Stromal cell of bone marrow (primary cell): ENCODE measurements at places on chromosomes 6 and 20.

GRCh38 chr6:8814440-8815000 lies 379.2 kb upstream of the SLC35B3 start:
- no peak for DNase-seq

DNA sequence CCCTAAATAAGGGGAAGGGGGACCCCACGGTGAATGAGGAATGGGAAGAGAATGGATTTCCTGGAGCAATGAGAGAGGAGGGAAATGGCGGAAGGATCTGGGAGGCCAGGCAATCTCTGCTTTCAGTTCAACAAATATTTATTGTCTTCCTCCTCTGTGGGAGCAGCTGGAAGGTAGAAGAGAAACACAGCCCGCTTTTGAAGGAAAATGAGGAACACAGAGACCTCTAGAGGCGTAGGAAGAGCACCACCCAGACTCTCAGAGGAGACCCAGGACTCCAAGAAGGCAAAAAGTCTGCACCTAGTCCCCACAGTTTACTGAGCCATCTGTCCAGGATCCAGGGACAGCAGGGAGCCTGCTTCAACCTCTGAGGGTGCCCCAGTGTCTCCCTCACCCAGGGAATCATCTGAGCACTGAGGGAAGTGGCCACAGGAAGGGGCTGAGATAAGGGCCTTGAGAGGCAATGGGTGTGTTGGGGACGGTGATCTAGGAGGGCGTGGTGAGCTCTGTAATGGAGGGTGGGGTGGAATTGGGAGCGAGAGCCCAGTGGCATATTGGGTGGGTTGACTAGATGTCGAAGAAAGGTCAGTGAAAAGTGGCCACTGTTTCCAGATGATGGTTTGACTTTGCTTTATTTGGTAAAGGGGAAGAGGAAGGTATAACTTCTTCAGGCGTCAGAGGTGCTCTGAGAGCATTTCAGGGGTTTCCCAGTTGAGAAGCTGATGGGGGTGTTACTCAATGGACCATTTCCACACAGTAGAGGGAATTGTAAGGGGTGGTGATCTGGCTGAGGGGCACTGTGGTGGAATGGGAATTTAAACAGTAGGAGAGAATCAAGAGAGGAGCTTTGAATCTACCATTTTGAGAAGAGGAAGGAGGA lies 610 bp downstream of the PSORS1C1 start:
- DNase-seq = peak; percentile 33

DNA sequence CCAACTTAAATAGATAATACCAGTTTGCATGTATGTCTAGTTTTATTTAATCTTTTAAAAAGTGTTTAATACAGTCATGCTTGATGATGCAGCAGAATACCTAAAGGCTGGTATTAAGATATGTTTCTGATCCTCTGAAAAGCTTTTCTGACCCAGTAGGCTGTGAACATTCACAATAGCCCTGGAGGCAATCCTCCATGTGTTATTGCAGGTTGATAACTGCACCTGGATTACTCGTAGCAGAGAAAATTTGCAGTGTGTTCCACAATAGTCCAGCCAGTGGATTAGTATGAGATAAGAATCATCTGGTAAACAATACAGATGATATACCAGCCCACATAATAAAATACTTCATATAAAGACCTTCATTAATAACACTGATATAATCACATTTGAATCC lies 178.9 kb upstream of the RNF217 start:
- no peak for DNase-seq

DNA sequence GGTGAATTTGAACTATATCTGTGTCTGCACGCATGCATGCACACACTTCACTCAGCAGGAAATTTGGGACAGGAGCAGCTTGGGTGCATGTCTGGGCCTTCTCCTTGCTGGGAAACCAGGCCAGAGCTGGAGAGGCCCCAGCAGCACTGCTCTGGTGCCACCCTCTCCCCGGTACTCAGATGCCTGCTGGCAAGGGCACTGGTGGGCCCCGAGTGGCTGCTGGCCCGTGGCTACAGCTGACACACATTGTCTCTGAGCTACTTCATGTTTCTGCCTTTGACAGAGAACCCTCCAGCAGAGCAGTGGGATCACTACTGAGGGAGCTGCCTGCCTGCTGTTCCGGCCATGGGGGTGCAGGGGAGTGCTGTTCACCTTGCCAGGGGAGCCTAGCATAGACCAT lies 37.5 kb downstream of the DLGAP4 start:
- no peak for DNase-seq

DNA sequence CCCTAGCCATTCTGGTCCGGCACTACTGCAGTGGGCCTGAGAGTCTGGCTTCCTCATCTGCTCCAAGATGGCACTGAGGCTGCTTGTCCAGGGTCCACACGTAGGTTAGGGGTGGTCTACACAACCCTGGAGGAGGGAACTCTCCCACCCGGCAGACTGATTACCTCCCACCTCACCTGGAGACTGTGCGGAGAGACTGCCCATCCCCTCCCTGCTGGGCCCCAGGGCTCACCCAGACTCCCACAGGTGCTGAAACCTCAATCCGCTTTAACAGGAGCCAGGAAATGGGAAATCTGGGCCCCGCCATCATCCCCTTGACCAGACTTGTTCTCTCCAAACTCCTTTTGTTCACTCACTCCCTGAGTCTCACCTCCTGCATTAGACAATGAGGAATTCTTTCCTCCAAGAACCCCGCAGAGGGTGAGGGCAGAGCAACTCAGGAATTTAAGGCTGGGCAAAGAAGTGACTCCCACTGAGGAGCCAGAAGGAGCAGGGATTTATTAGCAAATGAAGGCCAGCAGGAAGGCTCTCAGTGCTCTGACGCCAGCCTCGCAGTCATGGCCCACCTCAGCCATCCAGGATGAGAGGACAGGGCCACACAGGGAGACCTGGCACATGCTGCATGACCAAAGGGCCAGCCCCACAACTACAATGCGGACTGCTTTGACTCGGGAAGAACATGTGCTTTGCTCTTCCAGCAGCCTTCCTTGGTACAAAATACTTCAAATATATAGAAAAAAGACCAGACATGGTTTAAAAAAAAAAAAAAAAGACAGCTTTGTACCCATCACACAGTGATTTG lies 53.0 kb downstream of the CDK5RAP1 start:
- DNase-seq = no peak

GRCh38 chr6:139533573-139534471 lies 159.4 kb upstream of the CITED2 start:
- DNase-seq = peak; percentile 67

DNA sequence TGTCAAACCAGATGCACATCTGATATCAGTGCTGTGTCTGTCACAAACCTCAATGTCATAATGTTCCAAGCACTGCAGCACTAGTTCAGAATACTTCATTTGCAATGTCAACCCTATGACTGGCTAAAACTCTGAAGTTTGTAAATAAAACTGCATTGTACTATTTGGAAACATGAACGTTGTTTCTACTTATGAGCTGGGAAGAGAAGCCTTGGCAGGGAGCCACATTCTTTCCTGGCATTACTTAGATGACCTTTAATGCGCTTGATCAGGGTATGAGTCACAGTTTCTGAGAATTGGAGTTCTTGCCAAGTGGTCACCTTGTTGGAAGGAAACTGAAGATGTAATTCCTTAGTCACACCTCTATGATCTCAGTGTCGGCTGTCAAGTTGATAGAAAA lies 664.8 kb upstream of the MMS22L start:
- DNase-seq = no peak

DNA sequence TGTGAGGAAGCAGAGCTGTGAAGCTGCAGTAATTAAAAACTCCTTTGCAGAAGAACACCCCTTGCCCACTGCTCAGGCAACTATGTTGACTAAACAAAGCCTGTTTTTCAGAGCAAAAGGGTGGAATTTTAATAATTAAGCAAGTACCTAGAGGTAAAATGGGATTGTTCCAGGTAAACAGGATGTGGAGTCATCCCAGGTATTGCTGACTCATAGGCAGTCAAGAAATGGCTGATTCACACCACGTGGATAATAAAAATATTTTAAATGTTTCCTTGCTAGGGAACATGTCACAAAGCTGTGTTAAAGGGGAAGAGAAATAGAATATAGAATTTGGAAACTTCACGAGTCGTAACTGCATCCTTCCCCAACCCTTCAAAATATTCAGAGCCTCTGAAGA lies 491.8 kb downstream of the BTBD3 start:
- DNase-seq = no peak

DNA sequence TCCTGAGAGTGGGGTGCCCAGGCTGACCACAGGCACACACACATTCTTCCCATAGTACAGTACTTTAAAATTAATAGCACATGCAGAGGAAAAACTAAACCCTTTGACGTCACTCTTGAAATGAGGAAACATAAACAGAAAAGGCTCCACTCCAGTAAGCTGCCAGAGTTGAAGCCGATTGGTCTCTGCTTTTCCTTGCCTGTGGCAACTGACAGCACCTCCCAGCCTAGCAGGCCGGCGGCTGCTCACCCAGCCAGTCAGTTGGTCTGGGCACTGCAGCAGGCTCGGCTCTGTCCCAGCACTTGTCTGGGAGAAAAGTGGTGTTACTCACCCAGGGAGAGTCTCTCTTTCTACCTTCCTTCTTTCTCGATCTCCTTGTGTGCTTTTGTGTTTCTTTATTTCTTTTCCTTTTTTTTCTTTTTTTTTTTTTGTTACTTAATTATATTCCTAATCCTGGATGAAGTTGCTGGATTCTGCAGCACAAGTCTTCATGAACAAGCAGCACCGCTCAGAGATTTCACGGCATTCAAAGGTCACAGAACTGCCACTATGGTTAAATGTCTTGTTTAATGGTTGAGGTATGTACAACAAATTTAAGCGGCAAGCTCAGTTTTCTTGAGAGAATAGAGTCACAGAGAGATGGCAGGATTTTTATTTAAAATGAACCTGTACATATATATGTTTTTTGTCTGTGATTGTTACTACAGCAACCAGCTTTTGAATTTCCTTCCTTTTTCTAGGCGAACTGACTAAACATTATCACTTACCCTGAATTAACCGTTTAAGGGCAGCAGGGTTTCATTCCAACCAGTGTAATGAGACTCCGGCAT lies at the start of gene PDE7B:
Gene PDE7B, plus strand, starts transcription at position 260 of the 830 bp plus-strand sequence.
- peak; percentile 97 for DNase-seq

DNA sequence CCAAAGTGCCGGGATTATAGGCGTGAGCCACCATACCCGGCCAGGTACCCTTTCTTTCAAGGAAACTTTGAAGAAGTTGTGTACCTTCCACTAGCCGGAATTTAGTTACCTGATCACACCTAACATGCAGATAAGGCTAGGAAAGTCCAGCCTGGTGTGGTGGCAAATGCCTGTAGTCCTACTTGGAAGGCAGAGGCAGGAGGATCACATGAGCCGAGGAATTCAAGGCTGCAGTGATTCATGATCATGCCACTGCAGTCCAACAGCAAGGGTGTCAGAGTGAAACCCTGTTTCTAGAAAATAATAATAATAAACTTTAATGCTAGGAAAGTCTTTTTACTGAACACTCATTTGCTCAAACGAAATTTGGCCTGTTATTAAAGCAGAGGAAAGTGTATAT lies 21.0 kb downstream of the NFYA start:
- no peak for DNase-seq

DNA sequence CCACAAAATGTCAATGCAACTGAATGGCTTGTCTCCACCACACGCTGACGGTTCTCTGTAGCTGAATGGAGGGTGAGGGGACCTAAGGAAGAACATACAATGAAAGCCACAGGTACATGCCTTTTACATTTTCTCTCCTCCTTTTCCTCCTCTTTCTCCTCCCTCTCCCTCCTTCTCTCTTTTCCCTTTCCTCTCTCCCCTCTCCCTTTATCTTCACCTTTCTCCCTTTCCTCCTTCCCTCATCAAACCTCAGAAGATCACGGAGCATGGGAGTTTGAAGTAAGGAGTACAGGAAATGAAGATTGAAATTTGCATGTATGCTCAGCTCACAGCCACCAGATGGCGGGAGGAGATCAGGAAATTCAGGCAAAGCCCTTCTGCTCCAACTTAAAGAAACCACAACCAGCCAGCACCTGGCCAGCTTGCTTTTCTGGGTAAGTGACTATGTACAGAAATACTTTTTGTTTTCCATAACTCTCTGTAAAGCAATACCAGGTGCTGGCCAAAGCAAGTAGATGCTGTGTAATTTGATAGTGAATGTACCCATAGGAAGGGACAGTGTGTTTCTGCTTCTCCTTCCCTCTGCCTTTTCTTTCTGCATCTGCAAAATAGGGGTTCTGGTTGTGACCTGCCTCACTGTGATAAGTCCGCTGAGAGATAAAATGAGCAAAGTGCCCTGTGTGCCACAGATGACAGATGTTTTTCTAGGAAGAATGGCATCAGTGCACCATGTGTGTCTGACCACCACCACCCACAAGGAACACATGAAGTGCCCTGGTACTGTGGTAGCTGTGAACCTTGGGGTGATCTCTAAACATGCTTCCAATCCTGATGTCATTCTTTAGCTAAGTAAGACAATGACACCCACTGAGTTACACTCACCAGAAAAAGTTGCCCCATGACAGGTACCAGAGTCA lies 18.6 kb upstream of the FOXO3 start:
- peak; percentile 51 for DNase-seq

- no peak for DNase-seq
Measured at GRCh38 chr6:130122243-130122642, 100.5 kb downstream of the SAMD3 start.

GRCh38 chr6:128826606-128827005 lies 56.3 kb upstream of the LAMA2 start:
- DNase-seq = no peak

- DNase-seq = no peak
Measured at GRCh38 chr6:84835340-84835739, 70.9 kb upstream of the TBX18 start.

DNA sequence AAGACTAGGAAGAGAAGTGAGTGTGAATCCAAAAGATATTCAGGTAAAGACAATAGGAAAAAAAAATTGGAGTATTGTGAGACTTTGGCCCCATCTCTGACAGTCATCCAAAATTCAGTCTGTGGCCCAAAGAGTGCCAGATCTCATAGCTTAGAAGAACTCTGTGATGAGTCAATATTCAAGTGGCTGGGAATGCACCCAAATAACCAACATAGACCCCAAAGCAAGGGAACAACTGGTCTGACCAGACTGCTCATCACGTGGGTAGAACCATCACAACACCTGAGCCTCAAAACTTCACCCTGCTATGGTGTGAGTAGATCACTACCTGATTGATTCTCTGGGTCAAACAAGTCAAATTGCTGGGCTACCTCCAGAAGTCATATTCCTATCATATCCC lies 51.1 kb upstream of the TRDN start:
- no peak for DNase-seq

DNA sequence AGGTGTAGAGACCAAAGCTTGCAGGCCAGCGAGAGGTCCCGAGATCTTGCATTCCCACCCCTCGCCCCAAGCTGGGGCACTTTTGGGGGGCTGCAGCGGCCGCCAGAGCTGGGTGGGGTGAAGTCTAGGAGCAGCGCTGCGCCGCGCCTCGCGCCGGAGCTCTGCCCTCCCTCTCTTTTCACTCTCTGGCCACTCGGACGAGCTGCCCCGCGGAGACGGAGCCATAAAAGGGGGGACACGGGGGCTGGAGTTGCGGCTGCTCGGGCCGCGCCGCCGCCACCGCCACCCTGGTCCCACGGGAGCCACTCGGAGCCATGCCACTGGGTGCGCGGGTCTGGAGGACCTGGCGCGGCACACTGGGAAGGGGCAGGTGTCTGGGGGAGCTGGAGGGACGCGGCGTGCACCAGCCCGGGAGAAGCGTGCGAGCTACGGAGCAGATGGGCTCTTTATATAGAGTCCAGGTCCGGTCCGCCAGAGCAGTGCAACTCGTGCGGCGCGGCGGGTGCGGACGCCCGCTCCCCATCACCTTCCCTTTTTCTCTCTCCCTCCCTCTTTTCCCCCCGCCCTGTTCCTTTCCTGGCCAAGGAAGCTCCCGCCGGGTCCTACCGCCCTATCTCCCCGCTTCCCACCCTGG lies 687 bp upstream of the HTR1B start:
- no peak for DNase-seq
